Stimulated activated CD4-positive, alpha-beta T cell treated with anti-CD3 and anti-CD28 coated beads, Interleukin-1b, Interleukin-23, amount 100 ng/mL, for 1 hour (primary cell): ENCODE measurements at places on chromosomes 11 and 22.

GRCh38 chr11:68498903-68499883 is 38.6 kb downstream of the PPP6R3 start:
- DNase-seq: no peak

- no peak for DNase-seq
Measured at GRCh38 chr11:30560206-30561106, 25.7 kb downstream of the MPPED2 start.

DNA sequence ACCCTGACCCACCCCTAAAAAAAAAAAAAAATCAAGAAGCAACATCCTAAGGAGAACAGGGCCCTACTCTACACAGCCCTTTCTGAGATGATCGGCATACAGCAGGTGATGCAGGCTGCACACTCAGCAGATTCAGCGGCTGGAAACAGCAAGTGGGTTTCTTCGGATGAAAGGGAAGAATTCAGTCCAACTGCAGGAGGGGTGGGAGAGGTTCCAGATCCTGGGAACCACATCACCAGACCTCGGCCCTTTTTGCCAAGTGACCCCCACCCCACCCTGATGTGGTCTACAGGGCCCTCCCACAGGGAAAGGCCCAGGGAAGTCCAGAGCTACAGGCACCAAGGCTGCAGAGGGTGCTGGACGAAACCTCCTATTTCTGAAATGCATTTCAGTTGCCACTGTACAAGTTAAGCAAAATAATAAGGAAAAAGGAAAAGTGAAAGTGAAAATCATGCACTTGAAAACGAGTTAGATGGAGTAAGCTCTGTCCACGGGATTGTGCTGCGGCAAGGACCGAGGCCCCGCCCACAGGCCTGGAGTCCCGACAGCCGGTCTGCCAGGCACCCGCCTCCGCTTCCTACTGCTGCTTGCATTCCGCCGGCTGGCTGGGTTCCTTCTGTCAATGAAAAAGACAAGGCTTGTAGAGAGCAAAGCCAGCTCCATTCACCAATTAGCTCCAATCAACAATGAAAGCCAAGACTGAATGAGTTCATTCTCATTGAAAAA is 16.0 kb upstream of the PHLDA2 start:
- no peak for DNase-seq

- no peak for DNase-seq
Measured at GRCh38 chr11:84194696-84195095, 908.5 kb upstream of the CCDC90B start.

DNA sequence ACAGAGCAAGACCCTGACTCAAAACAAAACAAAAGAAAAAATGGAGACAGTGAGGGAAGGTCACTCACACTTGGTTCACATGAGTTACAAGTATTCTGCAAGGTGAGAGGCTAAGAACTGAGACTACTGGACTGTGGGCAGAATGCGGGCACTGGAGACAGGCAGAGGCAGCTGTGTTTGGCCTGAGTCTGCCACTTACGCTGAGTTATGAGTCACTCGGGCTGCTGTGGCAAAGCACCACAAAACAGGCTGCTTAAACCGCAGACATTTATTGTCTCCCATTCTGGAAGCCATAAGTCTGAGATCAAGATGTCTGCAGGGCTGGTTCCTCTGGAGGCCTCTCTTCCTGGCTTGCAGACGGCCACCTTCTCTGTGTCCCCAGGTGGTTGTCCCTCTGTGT is 122.8 kb downstream of the SHANK2 start:
- DNase-seq: no peak

- no peak for DNase-seq
Measured at GRCh38 chr11:46667043-46667481, 33.4 kb downstream of the ARHGAP1 start.

DNA sequence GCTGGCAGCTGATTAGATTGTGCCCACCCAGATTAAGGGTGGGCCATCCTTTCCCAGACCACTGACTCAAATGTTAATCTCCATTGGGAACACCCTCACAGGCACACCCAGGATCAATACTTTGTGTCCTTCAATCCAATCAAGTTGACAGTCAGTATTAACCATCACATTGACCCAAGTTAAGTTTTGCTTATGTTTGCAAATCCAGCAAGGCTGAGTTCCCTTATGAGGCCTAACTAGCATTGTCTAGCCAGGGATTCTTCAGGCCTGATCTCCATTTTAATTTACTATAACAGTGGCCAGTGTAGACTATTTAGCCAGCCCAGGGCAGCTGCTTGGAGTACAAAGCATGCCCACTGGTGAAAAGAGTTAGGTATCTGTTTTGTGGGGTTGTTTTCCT is 2.3 kb upstream of the KCTD14 start:
- DNase-seq: no peak

GRCh38 chr11:89612096-89612495 is 98.0 kb upstream of the TRIM77 start:
- DNase-seq: no peak

- no peak for DNase-seq
Measured at GRCh38 chr22:50581950-50582492, 628 bp downstream of the CHKB start.

DNA sequence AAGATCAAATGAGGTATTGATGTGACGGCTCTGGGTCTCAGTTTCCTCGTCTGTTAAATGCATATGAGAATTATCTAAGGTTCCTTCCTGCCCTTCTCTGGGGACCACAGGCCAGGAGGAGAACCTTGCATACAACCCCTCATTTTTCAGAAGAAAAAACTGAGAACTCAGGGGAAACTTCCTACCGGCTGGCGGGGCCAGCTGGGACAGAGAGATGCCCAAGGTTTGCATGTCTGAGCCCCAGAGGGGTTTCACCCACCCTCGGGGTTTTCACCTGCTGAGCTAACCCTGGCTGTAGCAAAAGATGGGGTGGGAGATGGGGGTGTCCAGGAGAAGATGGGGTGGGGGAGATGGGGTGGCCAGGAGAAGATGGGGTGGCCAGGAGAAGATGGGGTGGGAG is 4.3 kb downstream of the TNFRSF13C start:
- DNase-seq: no peak

- no peak for DNase-seq
Measured at GRCh38 chr11:35155677-35156076, 16.7 kb downstream of the CD44 start.

- DNase-seq: no peak
Measured at GRCh38 chr11:73273222-73273895, 1.2 kb downstream of the P2RY6 start.

- no peak for DNase-seq
Measured at GRCh38 chr11:43697679-43698078, 17.1 kb downstream of the HSD17B12 start.

GRCh38 chr11:121767433-121767832 is 314.7 kb upstream of the SORL1-AS1 start:
- no peak for DNase-seq

DNA sequence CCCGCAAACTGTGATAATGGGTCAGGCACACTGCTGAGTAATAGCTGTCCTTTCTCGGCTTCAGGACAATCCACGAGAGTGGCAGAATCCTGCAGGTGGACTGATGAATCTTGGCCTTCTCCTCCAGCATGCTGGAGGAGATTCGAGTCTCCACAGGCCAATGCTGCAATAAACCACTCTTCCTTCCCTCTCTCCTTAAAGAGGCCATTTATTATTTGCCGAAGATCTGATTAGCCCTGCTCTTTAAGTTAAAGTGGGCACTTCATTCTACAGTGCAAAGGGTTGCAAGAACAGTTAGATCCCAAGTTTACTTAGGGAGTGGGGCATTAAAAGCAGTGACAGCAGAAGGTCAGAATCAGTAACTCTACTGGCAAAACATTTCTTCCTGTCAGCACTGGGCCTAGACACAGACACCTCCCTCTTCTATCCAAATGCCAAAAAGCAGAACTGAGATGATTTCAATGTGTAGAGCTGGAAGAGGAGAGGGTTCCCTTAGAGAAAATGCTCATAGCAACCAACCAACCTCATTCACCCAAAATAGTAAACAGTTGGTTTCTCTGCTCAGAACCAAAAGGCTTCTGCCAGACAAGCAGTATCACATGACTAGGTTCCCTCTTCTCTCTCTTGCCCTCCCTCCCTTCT is 121.7 kb downstream of the SGSM3 start:
- no peak for DNase-seq

DNA sequence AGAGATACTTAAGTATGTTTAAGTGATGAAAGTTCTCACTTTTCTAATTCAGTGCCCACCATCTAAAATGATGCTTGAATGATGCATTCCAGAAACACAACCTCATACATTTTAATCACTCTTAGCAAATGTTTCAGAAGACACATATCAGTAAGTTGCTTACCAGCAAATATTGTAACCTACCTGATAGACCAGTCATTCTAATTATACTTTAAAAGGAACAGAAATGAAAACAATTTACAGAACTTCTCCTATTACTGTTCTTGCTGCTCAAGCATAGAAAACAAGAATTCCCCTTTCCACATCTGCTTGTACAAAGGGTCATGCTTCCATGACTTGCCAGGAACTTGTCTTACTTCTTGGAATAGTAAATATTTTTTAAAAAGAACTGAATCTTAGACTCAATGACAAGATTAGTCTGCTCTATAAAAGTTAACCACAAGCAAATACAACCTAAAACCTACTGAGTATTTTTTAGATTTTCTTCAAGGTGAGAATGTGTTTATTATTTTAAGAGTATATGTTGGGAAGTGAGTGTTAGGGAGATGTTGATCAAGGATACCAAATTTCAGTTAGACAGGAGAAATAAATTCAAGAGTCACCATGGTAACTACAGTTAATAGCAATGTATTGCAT is 82.0 kb upstream of the SC5D start:
- no peak for DNase-seq

GRCh38 chr11:125494561-125494960 is 1.5 kb downstream of the FEZ1 start:
- no peak for DNase-seq

GRCh38 chr11:95661162-95661561 is 128.4 kb downstream of the FAM76B start:
- DNase-seq: no peak

DNA sequence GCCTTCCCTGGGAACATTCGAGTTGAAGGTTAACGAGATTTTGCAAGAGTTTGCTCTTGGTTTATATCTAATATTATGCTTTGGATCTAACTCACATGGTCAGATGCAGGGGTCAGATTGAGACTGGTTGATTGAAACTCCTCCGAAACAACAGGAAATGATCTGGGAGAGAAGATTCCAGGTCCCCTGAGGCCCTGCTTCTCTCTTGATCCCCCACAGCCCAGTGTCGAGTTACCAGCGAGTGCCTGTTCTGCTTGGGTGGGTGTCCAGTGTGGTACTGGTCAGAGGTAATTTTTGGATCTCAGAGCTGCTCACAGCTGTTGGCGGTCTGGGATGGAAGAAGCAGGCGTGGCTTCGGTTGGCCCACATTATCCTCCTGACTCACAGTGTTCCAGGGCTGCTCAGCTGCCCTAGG is 9.2 kb downstream of the FBLN1 start:
- DNase-seq: no peak

DNA sequence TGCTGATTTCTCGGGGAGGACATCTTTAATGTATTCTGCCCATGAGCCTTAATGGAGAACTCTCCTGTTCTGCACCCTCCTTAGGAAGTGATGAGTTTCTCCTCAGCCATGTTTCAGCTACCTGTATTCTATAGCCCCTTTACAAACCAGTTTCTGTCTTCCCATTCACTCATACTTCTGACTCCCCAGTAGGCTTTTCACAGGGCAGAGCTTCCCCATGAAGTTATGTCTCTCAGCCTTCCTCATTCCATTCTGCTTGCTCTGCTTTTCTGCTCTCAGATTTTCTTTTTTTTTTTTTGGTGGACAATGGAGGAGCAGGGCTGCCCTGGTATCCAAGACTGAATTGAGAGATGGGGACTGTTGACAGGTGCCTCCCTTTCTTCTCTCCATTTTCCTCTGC is 4.3 kb upstream of the OR52R1 start:
- DNase-seq: no peak

DNA sequence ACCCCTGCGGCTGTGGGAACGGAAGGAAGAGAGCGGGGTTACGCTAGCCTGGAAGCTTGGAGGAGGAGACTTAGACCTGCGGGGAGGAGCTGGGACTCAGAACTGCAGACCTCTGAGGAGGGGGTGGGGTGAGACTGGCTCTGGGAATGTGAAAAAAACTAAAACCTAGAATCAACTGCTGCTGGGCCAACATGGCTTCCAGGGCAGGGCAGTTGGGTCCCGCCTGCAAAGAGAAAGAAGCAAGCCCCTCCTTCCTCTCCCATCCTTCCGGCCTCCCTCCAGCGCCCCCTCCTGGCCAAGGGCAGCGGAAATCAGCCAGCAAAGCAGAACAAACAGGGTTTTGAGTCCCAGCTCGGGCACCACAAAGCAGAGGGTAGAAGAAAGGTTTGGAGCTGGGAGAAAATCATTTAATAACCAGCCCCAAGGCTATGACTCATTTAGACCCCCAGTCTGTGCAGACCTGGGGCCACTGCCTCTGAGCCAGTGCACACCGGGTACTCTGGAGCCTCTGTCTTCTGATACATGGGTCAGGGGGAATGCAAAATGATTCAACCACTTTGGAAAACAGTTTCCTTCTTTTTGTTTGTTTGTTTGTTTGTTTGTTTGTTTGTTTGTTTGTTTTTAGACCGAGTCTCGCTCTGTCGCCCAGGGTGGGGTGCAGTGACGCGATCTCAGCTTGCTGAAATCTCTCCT is 7.3 kb upstream of the NCF4 start:
- DNase-seq: peak; percentile 75
